HFFc6 (cell line): ENCODE measurements at places on chromosomes 12 and 14. TPM values are rescaled to one million over a fixed set of nuclear protein-coding genes. Genes with fewer than 3 reads are reported as not detected.
A peak's percentile ranks its signal among the peaks of the same experiment; 100 is the strongest.

DNA sequence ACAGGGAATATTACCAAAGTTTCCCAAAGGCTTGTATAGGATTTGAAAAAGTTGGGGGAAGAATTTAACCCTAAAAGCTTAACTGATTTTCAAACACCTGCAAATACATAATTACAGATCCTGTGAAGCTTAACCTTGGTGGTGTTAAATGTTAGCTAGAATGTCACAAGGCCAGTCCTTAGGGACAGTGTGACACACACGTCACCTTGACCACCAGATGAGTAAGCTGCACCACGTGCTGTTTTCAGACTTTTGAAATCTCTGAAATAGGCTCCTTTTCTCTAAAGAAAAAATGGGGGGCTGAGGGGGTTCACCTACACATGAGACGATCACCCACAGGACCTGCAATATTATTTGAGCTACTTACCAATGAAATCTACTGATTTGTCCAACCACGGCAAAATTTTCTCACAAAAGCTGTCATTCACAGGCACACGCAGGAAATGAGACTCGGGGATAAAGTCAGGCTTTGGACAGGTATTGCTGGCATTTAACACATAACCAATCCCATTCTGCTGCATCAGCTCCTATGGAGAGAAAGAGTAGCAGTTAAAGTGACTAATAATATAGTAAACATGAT is 75.9 kb downstream of the DUSP16 start:
- DNase-seq = no peak

- DNase-seq = no peak
Measured at GRCh38 chr14:74954232-74954946, 1.0 kb downstream of the PGF start.

GRCh38 chr12:104802208-104802607 is 155.9 kb downstream of the SLC41A2 start:
- DNase-seq = no peak

GRCh38 chr14:50447461-50447860 is 50.8 kb upstream of the CDKL1 start:
- DNase-seq = peak; percentile 5

DNA sequence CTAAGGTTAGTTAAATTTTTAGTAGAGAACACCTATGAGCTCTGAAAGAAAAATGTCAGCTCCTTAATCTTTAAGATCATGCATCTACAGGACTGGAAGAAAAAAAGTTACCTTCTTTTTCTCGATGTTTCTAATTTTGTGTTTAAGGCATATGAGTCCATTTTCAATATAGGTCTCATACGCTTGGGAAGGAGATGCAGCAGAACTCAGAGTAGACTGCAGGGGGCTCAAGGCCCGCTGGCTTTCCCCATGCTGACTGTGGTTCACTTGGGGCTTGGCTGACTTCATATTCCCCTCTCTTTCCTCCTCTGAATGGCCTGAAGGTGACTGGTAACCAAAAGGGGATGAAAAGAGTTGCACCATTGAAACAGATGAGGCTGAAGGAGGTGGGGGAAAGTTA is 1.5 kb downstream of the CAPRIN2 start:
- DNase-seq = no peak

GRCh38 chr12:129564768-129565167 is 339.1 kb downstream of the TMEM132D start:
- DNase-seq = no peak

- DNase-seq = no peak
Measured at GRCh38 chr12:19675361-19675760, 236.1 kb downstream of the AEBP2 start.

- DNase-seq = no peak
Measured at GRCh38 chr12:79374545-79374944, 316.2 kb downstream of the PAWR start.

GRCh38 chr12:52514471-52515318 is 5.5 kb downstream of the KRT5 start:
- no peak for DNase-seq

DNA sequence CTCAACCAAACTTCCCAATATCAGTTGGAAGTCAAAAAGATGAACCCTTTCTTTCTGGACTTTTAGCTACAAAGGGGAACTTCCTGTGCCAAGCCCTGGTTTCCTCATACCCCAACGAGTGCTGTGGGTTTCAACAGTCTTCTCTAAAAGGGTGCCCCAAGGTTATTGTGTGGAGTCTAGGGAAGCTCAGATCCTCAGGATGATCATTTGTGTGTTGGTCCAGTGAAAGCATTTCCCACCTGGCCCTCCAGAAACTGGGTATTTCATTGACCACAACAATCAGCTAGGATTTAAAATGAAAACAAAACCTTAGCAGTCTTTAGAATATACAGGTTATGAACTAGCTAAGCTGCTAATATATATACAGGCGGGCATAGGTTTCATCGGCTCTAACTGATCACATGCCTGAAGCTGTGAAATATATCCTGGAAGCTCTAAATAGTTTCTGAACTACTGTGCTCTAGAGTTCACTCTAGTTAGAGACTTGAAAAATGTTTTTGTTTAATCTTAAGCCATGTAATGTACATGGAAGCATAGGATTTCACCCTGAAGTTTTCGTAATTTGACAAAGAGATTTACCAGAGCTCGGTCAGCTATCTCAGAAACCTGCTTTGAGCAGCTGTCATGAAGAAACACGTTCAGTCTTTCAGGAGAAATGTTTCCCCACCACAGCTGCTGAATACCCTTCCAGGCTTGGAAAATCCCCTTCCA is 29.6 kb downstream of the P2RX4 start:
- DNase-seq = no peak

DNA sequence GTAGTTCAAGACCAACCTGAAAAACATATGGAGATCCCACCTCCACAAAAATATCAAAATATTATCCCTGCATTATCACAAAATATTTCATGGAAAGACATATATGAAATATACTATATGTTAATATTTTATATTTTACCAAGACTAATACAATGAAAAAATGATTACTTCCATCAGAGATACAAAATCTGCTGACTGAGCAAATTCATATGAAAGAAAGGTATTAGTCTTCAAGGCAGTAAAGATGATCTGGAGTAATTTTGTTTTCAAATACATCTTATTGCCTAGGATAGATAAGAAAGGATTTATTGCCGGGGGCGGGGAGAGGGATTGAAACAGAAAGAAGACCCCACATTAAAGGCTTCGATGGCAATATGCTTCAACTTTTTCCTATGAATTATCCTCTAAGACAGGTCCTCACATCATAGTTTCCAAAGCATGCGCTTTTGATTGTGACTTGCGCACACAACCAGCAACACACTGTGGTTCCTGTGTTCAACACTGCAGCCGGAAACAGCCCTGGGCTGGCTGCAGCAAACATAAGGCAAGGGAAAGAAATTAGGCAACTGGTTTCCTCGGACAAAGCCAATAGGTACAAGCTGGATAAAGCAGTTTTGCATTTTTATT is 83.2 kb downstream of the SPPL3 start:
- no peak for DNase-seq

GRCh38 chr12:54036620-54037359 is 3.9 kb downstream of the HOXC5 start:
- no peak for DNase-seq

- no peak for DNase-seq
Measured at GRCh38 chr14:102058146-102058545, 28.7 kb downstream of the HSP90AA1 start.

- DNase-seq = no peak
Measured at GRCh38 chr14:91135039-91135438, 21.2 kb downstream of the DGLUCY start.

GRCh38 chr12:59041241-59042121 is 121.2 kb upstream of the LRIG3 start:
- DNase-seq = peak; percentile 89

GRCh38 chr12:51108136-51108535 is 24.7 kb upstream of the CSRNP2 start:
- DNase-seq = no peak

- no peak for DNase-seq
Measured at GRCh38 chr14:100536721-100537445, 50.3 kb downstream of the BEGAIN start.

GRCh38 chr12:123928274-123928865 is 44.3 kb downstream of the CCDC92 start:
- no peak for DNase-seq

DNA sequence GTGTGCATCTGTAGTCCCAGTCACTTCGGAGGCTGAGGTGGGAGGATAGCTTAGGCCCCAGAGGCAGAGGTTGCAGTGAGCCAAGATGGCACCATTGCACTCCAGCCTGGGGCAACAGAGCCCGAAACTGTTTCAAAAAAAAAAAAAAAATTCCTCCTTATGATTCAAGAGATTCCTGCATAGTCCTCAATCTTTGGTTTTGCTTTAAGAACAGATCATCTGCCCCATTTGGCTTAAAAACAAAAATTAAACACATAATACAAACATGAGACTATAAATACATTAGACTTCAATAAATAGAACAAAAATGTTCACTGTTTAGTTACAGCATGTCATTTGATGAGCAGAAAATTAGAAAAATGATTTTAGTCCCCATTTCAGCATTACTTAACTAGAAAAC is 131.2 kb downstream of the PAWR start:
- DNase-seq = no peak

DNA sequence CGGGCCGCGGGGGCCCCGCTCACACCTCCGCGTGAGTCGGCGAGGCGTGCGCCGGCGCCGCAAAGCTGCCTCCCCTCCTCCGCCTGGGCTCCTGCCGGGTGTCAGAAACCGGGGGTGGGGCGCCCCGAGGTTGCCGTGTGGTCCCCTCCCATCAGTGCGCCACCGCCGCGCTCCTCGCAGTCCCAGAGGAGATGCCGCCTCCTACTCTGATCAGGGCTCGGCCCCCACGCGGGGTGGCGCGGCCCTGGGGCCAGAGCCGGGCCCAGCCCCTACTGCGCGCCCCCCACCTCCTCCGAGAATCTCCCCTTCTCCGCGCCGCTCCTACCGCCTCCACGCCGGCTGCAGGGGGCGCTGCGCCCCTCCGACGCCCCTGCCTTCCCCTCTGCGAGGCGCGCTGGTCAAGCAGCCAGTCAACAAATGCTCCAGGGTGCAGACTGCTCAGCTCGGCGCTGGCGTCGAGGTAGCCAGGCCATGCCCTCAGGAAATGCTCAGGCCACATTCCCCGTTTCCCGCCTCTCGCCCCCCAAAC is 467 bp upstream of the JAG2 start:
- DNase-seq = no peak

DNA sequence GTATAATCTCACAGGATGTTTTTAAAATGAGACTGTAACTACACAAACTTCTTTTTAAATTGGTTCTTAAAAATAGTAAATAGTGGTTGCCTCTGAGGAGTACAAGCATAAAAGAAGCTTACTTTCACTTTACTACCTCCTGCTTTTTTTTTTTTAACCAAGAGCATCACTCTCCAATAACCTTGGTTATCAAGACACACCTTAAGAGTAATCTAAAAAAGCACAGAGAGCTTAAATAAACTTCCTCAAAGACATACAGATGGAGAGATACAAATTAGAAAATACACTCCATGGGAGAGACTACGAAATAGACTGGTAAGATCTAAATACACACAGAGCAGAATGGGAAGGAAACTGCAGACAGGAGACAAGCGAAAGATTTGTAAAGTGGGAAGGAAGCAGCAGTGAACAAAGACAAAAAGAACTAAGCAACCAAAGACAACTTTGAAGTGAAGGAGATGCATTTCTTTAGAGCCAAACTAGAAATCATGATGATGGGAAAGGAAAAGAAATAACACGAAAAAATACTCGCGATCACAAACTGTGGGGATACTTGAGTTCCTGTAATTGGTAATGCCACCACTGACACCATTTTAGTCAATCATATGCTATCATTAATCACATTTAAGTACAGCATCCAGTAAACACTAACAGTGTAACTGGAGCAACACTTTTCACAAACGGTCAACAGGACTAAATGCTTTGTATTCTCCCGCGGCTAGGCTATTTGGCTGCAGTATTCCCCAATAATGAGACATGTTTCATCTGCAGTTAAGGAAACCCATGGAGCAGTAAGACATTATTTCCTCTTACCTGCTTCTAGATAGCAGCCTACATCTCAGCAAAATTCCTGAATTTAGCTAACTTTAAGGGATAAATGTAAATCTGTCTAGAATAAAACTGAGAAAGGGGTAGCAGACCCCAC is 8.2 kb downstream of the SINHCAF start:
- DNase-seq = no peak

Gene PLBD1
- not detected in 3 replicates for total RNA-seq

Gene LBHD2
- total RNA-seq = not detected in 3 replicates

Gene KRT86
- 0.21 to 0.37 TPM (median 0.34 TPM) in 3 replicates for total RNA-seq

Gene SPIC
- not detected in 3 replicates for total RNA-seq

Gene GPR65
- 0.26 TPM in 1 of 3 replicates, not detected in the others for total RNA-seq

Gene ASB2
- total RNA-seq = not detected in 3 replicates

Gene PARP11
- total RNA-seq = 3.3 and 4.5 TPM in 2 replicates

Gene DNAJC22
- 0.36 to 3.5 TPM (median 0.38 TPM) in 3 replicates for total RNA-seq

Gene TMEM30B
- not detected in 2 replicates for total RNA-seq

Gene EFCAB11
- total RNA-seq = 4.9 to 7.2 TPM (median 6.1 TPM) in 3 replicates

Gene CACNA2D4
- 0.21 to 0.24 TPM in 2 of 3 replicates, not detected in the other for total RNA-seq
